HFF-Myc (cell line): ENCODE measurements at places on chromosomes 6 and 20.
A peak's percentile ranks its signal among the peaks of the same experiment; 100 is the strongest.

DNA sequence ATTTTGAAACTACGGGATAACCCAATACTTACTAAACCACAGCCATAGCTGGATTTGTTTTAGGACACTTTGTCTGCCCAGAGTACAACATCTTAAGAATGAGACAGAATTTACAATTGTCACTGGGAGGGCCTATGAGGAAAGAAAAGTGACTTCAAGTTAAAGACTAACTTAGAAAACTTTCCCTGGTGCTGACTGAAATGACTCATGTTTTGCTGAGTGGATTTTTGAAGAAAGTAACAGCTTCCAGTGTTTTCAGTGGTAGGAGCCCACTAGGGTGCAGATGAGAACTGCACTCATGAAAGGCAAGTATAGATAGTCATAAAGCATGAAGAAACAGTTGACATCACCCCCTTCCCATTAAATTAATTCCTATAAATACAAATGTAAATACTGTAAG, 988.2 kb upstream of the MAP3K7 start:
- no peak for DNase-seq

DNA sequence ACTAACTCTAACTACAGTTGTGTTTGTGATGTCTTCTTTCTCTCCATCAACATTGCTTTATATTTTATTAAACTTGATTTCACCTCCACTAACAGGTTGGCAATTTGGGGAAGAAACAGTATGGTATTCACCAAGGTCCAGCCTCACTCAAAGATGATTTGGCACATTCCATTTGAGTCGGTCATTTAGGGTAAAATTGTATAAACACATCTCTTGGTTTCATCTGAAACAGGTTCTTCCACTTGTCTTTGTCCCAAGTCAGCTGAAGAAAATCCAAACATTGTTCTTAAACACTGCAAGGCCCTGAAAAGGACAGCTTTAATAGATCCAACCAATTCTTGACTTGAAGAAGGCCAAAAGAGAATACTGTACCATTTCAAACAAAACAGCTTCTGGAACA, 104.9 kb upstream of the NT5E start:
- no peak for DNase-seq

DNA sequence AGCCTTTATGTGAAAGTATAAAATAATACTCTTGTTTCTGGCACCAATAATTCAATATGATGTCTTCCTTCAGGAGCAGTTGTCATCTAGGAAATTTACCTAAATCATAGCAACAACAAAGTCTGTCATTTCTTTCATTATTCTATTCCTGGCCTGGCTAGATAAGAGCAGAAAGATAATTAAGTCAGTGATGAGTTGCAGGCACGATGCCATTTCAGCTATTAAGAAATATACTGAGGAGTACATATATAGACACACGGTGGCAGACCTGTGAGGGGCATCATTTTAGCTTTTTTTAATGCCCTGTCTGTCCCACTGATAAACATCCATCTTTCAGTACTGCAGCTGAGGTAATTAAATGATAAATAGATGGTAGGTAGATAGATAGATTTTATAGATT, 756.1 kb upstream of the EPHA7 start:
- DNase-seq, result no peak

DNA sequence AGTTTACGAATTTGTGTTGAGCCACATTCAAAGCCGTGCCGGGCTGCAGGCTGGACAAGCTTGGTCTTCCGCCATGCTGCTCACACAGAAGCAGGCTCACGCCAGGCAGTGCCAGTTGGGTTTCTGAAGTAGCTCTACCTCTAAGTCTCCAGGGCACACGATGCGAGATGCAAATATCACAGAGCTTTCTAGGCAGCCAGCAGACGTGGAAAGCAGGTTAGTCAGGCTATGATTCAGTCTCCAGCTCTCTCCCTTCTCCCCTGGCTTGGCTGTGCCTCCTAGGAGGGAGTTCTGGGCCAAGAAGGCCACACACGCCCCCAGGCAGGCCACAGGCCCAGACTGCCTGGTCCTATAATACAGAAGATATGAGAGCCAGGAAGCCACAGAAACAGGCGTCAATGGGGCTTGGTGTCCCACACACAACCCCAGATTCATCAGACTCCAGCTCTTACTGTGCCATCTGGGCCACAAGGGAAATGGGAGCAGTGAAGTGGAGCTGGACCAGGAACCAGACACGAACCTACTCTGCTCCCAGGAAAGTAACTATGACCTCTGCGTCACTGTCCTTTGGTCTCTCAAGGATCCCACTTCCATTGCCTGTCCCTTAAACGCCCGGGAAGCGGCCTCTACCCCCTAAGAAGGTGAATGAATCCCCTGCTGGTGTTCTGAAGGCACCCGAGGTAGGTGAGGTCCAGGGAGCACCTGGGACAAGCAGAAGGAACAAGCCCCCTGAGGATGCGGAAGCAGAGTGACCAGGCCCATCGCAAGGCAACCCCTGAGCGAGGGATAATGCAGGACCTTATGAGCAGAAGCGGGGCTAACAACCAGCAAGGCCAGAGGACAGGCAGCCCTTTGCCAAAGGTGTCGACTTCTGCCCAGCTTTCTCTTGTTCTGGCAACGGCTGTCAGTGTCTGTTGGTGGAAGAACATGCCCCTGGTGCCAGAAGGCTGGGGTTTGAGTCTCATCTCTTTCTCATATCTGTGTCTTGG, 61.2 kb downstream of the GFOD1 start:
- DNase-seq, result no peak

GRCh38 chr6:162849269-162849668, 121.5 kb downstream of the PACRG start:
- DNase-seq, result no peak

- no peak for DNase-seq
Observed at GRCh38 chr20:33655164-33655563, 7.0 kb upstream of the C20orf144 start.

- DNase-seq, result no peak
Observed at GRCh38 chr6:71107911-71108420, 151.1 kb upstream of the B3GAT2 start.

- no peak for DNase-seq
Observed at GRCh38 chr20:33893314-33893713, 82.2 kb downstream of the CHMP4B start.

- DNase-seq, result no peak
Observed at GRCh38 chr6:165721356-165721755, 58.3 kb upstream of the PDE10A start.

DNA sequence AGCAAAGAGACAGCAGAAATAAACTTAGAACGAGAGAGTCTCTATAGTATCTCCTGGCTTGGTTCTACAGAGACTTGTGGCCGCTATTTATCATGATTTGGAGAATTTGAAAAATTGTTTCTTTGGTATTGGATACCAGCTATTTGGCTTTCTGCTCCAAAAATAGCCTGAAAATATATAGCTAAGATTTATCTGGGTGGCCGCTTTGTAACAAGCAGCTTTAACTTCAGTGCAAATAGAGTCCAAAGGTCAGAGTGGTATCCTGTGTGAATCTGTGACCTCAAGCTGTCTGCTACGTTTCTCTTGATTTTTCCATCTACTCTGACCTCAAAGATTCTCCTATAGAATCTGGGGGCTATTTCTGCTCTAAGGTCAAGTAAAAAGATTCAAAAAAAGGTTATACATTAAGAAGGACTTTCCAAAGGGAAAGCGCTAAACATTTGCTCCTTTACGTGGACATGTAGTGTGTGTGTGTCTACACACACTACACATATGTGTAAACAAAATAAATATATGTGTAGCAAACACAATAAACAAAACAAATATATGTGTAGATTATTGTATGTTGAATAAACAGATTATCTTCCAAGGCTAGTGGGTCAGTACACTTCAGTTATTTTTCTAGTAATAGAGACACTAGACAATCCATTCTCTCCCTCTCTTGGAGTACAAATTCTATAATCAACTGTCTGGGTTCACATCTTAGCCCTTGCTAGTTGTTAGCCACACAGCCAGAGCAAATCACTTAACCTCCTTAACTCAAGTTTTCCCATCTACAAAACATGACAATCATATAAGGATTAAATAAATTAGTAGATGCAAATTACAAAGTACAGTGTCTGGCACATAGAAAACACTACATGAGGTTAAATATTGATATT, 40.8 kb downstream of the CHD6 start:
- DNase-seq, result no peak

DNA sequence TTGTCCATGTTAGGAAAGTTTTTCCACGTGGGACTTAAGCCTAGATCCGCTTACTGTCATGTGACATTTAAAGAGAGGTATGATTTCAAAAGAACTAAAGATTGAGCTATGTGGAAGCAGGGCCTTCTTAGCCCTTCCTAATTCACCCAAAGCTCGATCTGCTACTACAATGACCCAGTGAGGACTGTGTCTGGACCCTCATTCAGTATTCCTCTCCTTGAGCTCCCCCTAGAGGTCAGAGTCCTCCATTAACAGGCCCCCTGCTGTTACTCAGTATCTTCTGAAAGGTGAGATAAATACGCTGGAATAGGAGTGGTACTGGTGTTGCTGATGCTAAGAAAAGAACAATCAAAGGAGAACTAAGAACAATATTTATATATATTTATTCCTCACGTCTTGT, 414.0 kb downstream of the GJA1 start:
- DNase-seq, result peak; percentile 52

DNA sequence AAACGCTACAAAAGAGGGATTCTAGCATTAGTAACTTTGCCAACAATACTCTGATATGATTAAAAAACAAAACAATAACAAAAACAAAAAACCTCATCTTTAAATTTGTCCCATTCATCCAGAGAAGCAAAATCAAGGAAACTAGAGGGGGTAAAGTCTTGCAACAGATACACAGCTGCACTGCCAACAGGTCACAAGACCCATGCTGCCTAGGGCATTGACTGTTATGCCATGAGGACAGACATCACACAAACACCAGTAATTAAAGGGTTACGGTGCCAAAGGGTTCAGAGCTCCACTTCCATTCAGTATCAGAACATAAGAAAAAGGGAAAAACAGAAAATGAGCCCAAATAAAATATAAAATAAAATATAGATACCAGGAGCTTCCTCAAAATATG, 1.6 kb downstream of the TBC1D20 start:
- DNase-seq, result no peak

- DNase-seq, result no peak
Observed at GRCh38 chr6:11428895-11429294, 108.7 kb upstream of the TMEM170B start.

GRCh38 chr6:3876101-3876500, 26.9 kb downstream of the FAM50B start:
- no peak for DNase-seq

DNA sequence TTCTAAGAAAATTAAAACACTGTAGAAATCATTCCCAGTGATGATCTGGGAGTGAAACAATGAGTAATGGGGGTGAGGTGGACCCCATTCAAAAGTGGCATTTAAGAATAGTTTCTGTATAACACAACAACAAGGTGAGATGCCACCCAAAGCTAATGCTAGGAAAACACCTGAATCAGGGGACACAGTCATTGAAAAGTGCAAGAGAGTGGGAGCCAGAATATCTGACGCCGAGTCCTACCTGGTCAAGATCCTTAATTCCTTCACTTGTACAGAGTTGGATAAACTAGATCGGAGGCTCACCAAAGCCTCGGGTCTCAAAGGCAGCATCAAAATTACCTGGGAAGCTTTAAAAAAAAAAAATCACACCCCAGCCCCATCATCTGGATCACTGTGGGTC, 17.7 kb downstream of the TNFRSF21 start:
- DNase-seq, result no peak
